ENCODE measurements at places on chromosomes 5 and 9. TPM values are rescaled to one million over a fixed set of nuclear protein-coding genes. Genes with fewer than 3 reads are reported as not detected.

Gene FOXD4L4
- not detected for total RNA-seq

Gene IFNA21
- total RNA-seq = not detected

Gene IL5
- total RNA-seq = not detected

Gene INSL6
- total RNA-seq = not detected

Gene ESM1
- 1.4 TPM for total RNA-seq

Gene PCDHGA9
- total RNA-seq = 2.8 TPM

Gene SLU7
- total RNA-seq = 58.4 TPM

Gene LRRTM2
- total RNA-seq = not detected

Gene PCDHB2
- total RNA-seq = 0.41 TPM

Gene ZNF658
- 6.3 TPM for total RNA-seq

Gene ANXA1
- 920 TPM for total RNA-seq

Gene IFNA4
- total RNA-seq = not detected

Gene SAXO1
- total RNA-seq = not detected

Gene GARIN3
- total RNA-seq = not detected

Gene IL9
- total RNA-seq = not detected

Gene OTP
- total RNA-seq = not detected

Gene PCDHGA1
- 1.6 TPM for total RNA-seq

Gene SLC35D2
- 42.4 TPM for total RNA-seq

Gene C5orf52
- total RNA-seq = not detected

Gene SPATA31E1
- not detected for total RNA-seq

Gene HAVCR1
- total RNA-seq = not detected

Gene ADAMTS12
- total RNA-seq = 13.4 TPM

Gene SNCAIP
- total RNA-seq = 4.7 TPM

Gene PCDHB7
- 6.9 TPM for total RNA-seq

Gene GFRA3
- not detected for total RNA-seq

Gene OLFM1
- 41.2 TPM for total RNA-seq

Gene GAPVD1
- 58.8 TPM for total RNA-seq

Gene LECT2
- not detected for total RNA-seq

Gene ADGRD2
- total RNA-seq = not detected

Gene PKD2L2
- total RNA-seq = not detected

Gene HTR4
- not detected for total RNA-seq

Gene CD72
- 0.12 TPM for total RNA-seq

Gene UGCG
- 64.6 TPM for total RNA-seq

Gene FRRS1L
- not detected for total RNA-seq

Gene FBN2
- total RNA-seq = 11.8 TPM

Gene TMC1
- not detected for total RNA-seq

Gene DIPK1B
- total RNA-seq = 16.0 TPM

Gene NIPAL4
- total RNA-seq = 1.5 TPM

Gene SLC4A9
- not detected for total RNA-seq

Gene PCDHB5
- total RNA-seq = 52.8 TPM

Gene TPRN
- total RNA-seq = 34.5 TPM

Gene RACK1
- 2,696 TPM for total RNA-seq

Gene LCN15
- total RNA-seq = not detected

Gene RASEF
- 3.0 TPM for total RNA-seq
